Activated naive CD4-positive, alpha-beta T cell treated with anti-CD3 and anti-CD28 coated beads, Interleukin-2, amount 10 ng/mL, durations not matched to agents 7 days and 5 days (primary cell): ENCODE measurements at places on chromosomes 13 and 19.

GRCh38 chr13:80989241-80989640 is 648.3 kb upstream of the SPRY2 start:
- DNase-seq = no peak

DNA sequence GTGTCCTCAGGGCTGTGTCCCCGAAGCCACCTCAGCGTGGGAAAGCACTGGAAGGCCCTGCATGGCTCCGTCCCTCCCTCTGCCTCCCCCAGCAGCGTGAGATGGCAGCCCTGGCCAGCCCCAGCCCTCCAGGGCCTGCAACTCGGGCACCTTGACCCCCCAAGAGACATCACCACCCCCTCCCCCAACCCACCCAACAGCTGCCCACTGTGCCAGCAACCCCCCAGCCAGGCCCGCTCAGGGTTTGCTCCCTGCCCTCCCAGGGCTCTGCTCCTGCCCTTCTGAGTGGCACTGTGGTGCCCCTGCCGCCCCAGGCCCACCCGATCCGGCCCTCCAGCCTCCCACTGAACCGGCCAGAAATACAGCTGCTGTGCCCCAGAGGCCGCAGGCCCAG is 1.5 kb upstream of the ASPDH start:
- no peak for DNase-seq

DNA sequence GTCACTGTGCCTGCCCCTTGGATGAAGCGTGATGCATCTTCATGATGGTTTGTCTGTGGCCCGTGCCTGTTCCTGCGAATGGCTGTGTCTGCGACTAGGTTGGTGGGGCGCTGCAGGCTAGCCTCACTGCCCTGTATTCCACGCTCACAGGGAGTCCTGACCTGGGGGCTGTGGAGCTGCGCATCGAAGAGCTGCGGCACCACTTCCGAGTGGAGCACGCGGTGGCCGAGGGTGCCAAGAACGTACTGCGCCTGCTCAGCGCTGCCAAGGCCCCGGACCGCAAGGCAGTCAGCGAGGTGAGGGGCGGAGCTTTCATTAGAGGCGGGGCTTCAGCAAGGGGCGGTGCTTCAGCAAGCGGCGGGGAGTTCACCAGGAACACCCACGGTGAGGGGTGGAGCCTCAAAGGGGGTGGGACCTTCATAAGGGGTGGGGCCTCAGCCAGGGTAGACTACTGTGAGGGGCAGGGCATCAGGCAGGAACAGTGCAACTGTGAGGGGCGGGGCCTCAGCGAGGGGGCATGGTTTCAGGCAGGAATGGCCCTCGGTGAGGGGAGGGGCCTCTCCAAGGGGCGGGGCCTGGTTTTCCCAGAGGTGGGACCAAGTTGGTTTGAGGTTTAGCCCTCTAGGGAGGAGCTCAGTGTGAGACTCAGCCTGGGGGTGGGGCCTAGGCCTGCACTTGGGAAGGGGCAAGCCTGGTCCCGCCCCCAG is 17.2 kb downstream of the PKN1 start:
- DNase-seq = peak; percentile 82

GRCh38 chr13:52405767-52406494 is at the start of gene THSD1:
Gene THSD1 (minus strand): TSS chr13:52406172. CDS start chr13:52402600, 3,572 bp downstream.
- DNase-seq = peak; percentile 34

DNA sequence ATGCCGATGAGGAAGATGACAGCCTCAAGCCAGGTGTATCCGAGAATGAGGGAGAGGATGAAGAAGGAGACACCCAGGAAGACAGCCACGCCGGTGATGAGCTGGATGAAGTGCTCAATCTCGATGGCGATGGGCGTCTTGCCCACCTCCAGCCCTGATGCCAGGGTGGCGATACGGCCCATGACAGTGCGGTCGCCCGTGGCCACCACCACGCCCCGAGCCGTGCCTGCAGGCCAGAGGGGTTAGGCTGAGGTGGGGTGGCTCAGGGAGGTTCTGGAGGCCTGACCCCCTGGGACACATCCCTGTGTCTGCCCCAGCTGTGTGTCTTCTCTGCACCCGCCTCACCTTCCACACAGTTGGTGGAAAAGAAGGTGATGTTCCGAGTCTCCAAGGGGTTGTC is 9.1 kb downstream of the ATP1A3 start:
- no peak for DNase-seq

GRCh38 chr19:48770734-48771472 is 15.6 kb downstream of the FGF21 start:
- DNase-seq = no peak

DNA sequence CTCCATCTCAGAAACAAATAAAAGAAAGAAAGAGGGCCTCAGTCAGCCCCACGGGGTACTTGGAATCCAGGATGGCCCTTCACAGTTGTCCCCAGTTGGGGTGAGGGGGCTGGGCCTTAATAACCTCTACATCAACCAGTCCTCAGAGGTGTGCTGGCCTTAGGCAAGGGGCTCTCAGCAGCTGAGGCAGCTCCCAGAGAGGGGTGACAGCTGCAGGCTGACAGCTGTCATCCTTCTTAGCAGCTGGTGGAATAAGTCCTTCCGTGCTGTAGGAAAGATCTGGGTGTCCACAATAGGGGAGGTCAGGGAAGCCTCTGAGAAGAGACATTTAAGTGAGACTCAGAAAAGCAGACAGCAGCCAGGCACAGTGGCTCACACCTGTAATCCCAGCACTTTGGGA is 7.4 kb downstream of the BCAM start:
- DNase-seq = no peak

GRCh38 chr19:48556163-48556562 is 4.2 kb downstream of the SULT2B1 start:
- DNase-seq = no peak

DNA sequence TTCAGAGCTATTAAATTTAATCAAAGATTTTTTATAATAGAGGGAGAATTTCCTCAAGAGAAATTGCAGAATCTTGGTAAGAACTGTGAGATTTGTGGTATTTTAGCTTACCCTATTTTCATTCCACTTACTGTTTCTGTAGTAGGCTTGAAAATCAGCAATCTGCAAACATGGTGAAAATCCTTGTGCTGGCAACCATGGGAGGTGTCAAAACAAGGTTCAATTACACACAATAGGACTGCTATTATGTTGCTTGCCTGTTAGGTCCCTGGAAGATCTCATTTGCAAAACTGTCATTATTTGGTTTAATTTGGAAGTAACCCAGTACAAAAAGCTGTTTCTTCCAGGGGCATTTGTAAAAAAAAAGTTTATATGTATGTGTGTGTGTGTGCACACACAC is 662.8 kb upstream of the SLITRK6 start:
- DNase-seq = no peak

DNA sequence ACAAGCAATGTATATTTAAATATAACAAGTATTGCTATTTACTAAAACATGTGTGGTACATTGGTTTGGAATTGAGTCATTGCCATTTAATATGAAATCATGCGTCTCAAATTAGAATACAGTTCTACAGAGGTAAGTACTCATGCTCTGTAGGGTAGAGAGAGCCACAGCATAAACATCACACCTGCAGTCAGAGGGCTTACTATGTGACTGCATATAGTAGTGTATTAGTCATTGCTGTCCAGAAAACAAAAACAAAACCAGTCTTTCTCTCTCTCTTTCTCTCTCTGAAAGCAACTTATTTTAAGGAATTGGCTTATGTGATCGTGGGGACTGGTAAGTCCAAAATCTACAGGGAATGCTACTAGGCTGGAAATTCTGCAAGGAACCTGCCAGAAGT is 370.3 kb downstream of the GPC5 start:
- DNase-seq = no peak

DNA sequence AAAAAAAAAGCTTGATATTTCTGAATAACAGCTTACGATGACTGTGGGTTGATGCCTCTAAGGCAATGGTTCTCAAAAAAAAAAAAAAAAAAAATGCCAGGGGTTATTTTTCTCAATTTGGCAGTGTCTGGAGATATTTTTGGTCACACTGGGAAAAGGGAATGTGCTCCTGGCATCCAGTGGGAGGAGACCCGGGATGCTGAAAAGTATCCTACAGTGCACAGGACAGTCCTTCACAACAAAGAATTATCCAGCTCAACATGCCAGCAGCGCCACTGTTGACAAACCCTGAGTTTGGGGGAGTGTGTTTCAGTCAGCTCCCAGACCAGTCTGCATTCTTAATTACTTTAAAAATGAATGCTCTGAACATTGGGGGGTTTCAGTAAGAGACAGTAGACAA is 54.5 kb downstream of the FLT3 start:
- DNase-seq = no peak

DNA sequence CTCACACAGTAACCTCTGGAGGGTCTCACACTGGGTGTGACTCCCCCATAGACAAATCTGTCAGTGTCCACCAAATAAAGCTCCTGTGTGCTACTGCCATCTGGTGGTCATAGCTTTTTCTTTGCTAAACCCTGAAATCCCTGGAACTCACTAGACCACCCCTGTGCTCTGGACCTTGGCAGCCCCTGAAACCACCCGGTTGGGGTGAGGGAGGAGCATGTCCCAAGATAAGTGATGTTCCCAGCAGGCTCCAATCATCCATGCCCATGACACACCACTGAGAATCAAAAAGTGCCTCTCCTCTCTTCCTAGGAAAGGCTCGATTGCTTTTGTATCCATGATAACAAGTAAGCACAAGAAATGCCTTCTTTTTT is 6.5 kb upstream of the HSD17B14 start:
- DNase-seq = peak; percentile 65

DNA sequence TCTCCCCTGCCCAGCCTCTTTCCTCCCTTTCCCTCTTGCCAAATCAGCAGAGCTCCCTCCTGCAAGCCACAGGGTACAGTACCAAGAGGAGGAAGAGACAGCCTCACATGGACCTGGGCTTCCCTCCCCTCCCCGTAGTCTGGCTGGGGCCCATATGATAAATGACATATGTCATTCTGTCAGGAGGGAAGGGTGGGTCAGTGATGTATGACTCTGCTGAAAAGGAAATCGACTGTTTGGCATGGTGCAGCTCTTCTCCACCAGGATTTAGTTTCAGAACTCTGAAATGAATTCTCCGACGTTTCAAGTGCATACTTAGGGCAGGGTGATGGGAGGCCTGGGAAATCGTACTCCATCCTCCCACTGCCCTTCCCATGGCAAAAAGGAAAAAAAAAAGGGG is 9.8 kb downstream of the TSHZ3 start:
- no peak for DNase-seq

GRCh38 chr13:47135800-47136503 is 239.1 kb upstream of the HTR2A start:
- DNase-seq = no peak
